ENCODE measurements at places on chromosomes 1 and 21.

GRCh38 chr1:35564037-35564883 is 6.7 kb downstream of the NCDN start:
- peak; percentile 75 for DNase-seq

DNA sequence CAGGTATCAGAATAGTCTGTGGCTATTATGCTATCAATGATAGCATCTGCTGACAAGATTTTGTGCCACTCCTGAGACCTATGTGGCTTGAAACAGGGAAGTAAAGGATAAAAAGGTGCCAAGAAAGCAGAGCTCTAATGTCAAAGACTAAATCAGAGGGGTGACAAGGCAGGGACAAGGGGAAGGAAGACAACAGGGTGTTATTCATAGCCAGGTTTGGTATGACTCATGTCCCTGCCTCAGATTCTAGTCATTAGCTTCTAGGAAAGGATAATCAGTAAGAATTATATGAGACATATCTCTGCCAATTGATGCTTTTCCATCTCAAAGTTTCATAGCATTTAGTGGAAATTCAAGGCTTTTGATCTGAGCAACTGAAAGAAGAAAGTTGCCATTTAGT is 31.8 kb upstream of the PLD5 start:
- DNase-seq, result no peak

- DNase-seq, result no peak
These were observed 24.8 kb upstream of the GFI1 start for GRCh38 chr1:92511541-92511940.

DNA sequence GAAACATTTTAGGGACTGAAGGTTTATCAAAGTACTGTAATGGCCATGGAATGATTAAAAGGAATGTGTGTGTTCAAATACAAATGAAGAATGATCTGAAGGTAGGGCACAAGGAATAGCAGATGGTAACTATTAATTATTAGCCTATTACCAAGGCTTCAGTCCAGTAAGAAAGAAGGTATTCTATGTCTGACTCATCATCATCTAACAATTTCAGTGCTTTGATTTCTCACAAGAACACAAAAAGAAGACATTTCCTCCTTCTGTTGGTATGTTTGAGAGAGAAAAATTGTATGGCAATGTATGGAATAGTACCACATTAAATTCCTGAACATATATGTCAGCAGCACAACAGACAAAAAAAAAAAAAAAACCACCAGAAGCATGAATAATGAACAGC is 57.5 kb downstream of the TYW3 start:
- no peak for DNase-seq

- no peak for DNase-seq
These were observed 336.4 kb downstream of the SMYD3 start for GRCh38 chr1:246170574-246171261.

DNA sequence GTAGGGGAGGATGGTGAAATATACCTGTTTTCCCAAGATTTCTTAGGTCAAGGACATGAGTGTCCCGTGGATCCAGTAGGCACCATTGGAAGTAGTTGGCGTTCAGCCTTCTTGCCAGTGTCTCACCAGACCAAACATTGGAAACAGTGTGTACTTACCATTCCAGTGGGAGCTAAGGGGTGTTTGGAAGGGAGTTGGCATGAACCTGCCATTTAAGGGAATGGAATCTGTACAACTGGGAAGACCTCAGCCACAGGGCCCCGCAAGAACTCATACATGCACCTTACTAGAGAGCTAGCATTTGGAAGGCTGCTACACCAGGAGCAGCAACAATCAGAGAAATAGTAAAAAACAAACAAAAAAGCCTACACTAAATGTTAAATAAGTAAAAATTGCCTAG is 12.7 kb downstream of the ATP5PF start:
- no peak for DNase-seq

DNA sequence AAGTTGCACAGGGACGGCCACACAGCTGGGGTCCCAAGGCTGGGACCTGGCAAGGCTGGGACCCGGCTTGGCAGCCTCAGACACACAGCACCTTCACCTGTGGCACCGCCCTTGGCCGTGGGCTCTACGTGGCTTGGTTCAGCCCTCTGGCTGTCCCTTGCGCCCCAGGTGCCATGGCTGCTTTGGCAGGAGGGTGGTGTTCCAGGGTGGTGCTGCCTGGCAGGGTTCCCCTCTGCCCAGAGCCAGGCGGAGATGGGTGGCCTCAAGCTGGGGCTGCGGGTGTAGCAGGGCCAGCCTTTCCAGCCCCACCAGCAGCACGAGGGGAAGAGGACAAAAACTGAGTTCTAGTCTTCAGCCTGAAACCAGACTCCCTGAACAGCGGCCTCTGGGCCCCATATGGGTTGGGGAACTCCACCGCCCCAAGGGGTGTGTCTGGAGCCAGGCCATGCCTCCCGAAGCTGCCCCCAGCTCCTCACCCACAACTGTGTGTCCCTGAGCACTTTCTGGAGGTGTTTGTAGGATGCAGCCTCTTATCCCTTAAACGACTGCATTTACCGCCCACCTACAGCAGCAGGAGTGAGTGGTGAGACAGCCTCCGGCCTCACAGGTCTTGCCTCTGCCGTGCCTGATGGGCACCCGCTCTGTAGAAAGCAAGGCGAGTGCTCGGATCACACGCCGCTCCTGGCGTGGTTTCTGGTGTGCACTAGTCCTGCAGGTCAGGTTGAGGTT is 92.3 kb downstream of the PDE9A start:
- DNase-seq, result no peak

DNA sequence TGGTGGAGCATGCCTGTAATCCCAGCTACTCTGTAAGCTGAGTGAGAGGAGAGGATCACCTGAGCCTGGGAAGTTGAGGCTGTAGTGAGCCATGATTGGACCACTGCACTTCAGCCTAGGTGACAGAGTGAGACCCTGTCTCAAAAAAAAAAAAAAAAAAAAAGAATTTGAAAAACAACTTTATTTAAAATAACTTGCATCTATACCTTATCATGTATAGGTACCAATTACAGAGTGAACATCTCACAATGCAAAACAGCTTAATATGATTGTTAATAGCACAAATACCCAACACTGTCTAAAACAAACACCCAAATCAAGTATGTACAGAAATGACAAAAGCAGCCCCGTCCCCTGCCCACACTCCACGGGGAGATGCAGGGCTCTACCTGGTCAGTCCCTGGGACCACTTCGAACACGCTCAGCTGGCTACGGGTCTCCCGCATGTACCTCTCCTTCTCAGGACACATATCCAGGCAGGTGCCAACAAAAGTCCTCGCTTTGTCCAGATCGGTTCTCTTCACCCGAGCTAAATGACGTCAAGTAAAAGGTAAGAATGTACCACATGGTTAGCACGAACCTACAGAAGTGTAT is 10.5 kb downstream of the MCM3AP start:
- no peak for DNase-seq

DNA sequence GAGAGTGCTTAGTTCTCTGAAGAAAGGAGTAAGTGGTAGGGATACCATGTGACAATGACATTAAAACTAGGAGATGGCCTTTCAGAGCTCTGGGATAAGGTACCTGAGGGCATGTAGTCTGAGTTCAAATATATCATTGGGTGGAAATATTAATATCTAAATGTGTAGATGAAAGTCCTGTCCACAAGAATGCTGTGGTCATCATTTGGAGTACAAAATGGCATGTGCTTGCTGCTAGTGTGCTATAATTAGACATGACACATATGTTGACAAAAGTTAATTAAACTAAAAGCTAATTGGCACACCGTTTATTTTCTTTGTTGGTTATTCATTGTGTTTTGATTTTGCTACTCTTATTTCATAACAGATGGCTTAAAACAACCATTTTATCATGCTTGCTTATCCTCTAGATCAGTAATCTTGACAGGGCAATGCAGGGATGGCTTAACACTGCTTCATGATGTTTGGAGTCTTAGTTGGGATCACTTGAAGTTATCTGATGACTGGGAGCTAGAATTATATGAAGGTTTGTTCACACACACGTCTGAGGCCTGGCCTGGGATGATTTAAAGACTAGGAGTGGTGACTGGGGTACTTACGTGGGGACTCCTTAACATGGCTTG is 31.0 kb downstream of the CC2D1B start:
- no peak for DNase-seq

DNA sequence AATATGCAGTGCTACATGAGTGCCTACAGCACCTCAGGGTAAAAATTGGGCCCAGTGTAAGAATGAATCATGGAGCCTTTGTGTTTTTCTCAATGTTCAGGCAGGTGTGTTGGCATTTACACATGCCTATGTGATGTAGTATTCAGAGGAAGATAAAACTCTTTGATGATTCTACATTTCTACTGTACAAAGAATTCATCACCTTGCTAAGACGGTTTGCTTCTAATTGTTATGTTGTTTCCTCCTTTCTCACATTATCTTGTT is 867.3 kb downstream of the TTLL7 start:
- no peak for DNase-seq

GRCh38 chr1:151819976-151820623 is 11.5 kb downstream of the RORC start:
- no peak for DNase-seq

GRCh38 chr1:31830065-31830464 is 14.2 kb upstream of the SPOCD1 start:
- DNase-seq, result no peak

DNA sequence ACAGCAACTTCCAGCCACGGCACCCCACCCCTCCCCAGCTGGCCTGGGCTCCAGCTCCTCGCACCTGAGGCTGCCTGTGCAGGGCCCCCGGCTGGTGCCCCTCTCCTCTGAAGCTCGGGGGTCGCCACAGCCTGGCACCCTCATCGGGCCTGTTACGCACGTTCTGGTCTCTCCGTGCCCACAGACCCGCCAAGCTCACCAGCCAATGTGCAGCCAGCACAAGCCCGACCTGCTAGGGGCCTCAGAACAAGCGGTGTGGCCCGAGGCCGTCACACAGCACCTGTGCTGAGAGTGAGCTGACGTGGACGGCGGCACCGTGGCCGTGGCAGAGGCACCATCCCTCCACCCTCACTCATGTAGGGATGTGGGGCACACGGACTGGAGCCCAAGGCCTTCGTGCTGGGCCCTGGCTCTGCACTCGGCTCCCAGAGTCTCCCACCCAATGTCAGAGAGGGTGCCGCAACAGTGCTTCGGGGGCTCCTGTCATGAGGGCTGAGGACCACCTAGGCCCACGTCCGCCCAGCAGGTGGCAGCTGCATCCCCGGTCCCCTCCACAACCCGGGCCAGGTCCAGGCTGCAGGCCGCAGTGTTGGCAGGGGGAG is 4.4 kb upstream of the SAMD11 start:
- DNase-seq, result no peak

DNA sequence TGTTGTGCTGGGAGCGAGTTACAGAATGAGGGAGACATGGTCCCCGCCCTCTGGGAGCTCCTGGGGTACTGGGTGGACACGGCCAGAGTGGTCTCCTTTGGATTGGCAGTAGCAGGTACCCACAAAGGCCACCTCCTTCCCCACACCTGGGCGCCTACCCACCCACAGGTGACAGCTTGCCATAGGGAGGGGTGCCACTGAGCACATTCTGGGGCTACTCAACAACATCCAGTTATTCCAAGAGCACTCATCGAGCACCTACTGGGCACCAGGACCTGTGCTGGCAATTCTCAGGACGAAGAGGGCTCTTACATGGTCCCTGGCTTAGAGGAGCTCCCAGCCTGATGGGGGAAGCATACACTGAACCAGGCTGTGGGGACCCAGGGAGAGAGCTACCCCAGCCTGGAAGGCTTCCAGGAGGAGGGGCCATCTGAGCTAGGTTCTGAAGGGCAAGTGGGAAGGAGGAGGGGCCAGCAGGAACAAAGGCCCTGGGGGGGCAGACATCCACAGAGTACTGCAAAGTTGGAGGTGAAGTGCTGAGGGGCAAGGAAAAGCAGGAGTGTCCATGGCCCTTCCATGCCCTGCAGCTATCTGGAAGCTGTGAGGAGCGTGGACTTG is 22.0 kb downstream of the MRPL37 start:
- DNase-seq, result no peak

- no peak for DNase-seq
These were observed 8.6 kb downstream of the CLDN14 start for GRCh38 chr21:36471254-36471723.

GRCh38 chr1:168099337-168099801 is 37.4 kb downstream of the GPR161 start:
- DNase-seq, result no peak

- DNase-seq, result no peak
These were observed 13.4 kb downstream of the OSCP1 start for GRCh38 chr1:36436821-36437220.

DNA sequence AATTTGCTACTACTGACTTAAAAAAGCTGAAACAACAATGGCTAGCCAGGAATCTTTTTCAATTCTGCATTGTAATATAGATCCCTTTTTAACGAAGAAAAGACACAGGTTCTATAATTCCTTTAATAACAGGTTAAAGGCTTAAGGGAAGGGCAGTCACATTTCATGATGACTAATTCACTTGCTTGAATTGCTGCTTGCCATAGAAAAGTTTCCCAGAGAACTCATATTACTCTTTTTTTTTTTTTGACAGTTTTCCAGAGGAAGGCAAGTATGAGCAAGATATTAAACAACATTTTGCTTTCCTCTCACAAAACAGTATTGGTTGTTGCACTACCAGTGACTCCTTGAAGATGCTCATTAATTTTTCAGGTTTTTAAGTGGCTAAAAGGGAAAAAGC is 60.9 kb downstream of the IL23R start:
- no peak for DNase-seq

GRCh38 chr1:216045400-216045799 is 377.8 kb downstream of the USH2A start:
- no peak for DNase-seq

- no peak for DNase-seq
These were observed 66.7 kb downstream of the TEX35 start for GRCh38 chr1:178579562-178579961.

DNA sequence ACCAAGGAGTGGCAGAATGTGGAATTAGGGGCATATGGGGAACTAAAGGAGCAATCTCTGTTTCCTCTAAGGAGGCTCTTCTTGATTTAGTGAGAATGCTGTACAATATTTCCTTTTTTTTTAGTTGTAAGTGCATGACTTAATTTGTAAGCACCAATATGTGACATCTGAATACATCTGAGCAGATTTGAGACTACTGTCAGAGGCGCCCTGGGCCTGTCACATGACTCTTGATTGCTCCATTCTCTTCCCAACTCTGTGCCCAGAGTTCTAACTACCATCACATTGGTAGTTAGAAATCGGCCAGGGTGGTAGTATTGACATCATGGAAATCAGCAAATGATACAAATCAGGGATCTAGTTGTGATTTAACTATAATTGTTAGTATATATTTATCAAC is 110.1 kb upstream of the LMO4 start:
- no peak for DNase-seq

- DNase-seq, result no peak
These were observed 7.4 kb downstream of the GJC2 start for GRCh38 chr1:228156941-228157728.

GRCh38 chr21:37335053-37335452 is 31.5 kb upstream of the DYRK1A start:
- no peak for DNase-seq

All from stimulated activated CD8-positive, alpha-beta memory T cell treated with anti-CD3 and anti-CD28 coated beads, Interleukin-4, amount 100 ng/mL, for 4 hours (primary cell).